ENCODE measurements at places on chromosomes 1 and 21.
A peak's percentile ranks its signal among the peaks of the same experiment; 100 is the strongest.

- DNase-seq: no peak
Measured at GRCh38 chr1:228717081-228717480, 18.2 kb upstream of the RHOU start.

DNA sequence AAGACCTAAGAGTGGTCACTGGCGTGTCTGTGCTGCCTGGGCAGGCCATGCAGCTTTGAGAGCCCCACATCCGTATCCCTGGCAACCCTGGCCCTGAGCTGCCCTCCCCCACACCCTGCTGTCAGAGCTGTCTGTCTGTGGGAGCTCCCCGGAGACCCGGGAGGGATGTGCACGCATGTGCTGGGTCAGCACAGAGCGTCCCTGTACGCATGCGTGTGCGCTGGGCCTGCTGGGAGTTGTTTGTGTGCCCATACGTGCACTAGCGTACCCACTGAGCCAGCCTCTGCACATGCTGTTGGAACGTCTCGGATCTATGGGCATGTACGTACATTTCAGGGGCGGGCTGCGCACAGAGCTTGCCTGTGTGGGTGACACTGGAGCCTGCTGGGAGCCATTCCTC, 89.3 kb downstream of the EPHB2 start:
- DNase-seq: no peak

DNA sequence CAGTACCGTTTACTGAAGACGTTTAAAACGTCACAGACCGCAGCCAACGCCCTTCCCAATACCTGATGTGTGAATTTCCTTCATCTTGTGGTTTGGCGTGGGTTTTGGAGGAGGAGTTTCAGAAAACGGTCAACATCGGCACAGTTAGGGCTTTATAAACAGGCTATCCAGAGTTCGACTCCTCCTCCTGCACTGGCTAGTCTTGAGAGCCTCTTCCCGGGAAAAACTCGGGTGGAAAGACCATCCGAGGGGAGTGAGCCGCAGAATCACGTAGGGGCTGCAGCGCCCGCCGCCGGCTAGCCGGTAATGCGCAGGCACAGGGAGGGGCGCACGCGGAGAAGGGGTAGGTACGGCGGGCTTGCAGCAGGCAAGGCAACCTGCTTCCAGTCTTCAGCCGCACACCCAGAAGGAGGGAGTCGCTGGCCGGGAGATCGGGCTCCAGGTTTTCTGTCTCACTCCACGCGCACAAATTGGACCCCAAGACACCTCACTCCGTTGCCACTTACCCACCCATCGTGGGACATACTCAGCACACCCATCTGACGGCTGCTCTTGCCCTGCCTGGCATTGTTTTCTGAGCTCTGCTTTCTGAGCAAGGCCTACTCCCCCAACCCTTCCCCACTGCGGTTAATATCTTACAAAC, 25.4 kb downstream of the SLC19A2 start:
- no peak for DNase-seq

GRCh38 chr1:180925471-180926051, 12.9 kb downstream of the KIAA1614 start:
- no peak for DNase-seq

DNA sequence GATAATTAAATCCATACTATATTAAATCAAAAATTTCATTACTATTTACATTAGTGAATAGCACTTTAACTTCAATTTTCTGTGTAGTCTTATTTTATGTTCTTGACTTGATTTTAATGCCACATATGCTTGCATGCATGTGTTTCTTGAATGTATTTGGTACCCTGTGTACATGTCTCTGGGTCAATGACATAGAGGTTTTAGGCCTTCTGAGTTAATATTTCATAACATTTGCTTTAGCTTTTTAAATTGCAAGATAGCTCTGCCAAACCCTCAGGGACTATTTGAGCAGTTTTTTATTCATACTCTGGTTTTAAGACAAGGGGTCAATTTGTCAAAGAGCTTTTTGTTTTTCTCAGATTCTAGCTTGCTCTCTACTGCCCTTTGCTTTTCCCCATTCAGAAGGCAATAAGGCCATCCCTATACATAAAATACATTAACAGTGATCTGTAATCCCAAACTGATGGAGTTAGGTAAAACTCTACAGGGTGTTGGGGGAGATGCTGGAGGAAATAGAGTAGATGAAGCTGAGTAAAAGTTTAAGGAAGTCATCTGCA, 5.0 kb downstream of the MLLT11 start:
- no peak for DNase-seq

DNA sequence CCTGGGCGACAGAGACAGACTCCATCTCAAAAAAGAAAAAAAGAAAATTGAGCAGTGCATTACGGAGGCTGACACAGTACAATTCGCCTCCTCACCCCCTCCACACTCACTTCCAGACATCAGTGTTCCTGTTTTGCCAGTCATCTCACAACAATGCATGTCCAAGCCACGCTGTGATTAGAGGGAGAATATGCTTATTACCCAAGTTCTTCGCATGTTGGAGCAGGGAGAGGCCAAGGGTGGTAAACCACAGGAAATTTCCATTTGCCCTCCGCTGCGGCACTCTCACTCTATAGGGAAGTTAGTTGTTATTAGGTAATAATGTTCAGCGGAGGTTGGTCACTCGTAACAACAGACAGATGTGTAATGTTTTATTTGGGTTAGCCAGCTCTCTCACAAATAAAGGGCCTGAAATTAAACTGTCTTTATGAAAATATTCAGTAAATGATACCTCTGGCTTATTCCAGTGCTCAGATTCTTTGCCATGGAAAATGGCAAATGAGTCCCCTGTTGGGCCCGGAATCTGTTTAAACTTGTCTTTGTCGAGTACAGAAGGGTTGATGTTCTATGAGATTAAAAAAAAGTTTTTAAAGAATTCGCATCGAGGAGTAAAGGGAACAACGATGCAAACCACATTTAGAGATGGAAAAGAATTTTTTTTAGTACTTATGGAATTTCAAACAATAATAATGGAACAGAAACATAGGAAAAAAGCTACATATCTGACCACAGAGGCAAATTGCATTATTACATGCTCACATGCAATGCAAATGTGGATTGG, 33.1 kb downstream of the KCNJ15 start:
- no peak for DNase-seq

DNA sequence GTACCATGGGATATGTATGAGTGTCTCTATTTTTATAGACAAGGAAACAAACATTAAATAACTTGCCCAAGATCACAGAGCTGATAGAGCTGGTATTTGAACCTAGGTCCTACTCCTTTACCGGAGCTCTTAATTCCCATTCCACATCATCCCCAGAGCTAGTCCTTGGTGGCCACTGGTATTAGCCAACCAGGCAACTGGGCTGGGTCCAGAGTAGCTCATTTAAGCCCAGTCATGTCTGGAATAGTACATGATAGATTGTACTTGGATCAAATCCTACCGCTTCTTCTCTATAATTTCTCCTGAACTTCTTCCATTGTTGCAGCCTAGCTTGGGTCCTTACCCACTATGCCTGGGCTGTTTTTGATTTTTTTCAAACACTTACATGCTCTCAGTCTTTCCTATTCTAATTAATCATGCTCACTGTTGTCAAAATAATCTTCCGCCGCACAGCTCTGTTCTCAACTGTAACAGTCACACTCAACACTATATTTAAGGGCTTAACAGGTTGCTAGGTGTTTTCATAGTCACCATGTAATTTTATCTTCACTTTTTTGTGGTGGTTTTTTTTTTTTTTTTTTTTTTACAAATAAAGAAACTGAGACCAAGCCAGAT, 80.2 kb downstream of the COLGALT2 start:
- DNase-seq: no peak

DNA sequence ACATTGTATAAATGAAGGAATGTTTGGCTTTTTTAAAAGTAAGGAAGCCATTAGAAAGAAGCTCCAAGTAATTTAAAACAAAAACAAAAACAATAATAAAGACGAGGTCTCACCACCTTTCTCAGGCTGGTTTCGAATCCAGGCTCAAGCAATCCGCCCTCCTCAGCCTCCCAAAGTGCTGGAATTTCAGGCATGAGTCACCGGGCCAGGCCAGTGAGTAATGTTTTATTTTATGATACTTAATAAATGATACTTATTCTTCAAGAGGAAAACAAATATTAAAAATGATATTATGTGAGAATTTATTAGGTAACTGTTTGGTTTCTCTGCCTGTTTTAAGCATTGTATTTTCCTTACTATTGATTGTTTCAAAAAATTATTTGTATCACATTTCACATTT, 201.4 kb upstream of the BRINP3 start:
- no peak for DNase-seq

DNA sequence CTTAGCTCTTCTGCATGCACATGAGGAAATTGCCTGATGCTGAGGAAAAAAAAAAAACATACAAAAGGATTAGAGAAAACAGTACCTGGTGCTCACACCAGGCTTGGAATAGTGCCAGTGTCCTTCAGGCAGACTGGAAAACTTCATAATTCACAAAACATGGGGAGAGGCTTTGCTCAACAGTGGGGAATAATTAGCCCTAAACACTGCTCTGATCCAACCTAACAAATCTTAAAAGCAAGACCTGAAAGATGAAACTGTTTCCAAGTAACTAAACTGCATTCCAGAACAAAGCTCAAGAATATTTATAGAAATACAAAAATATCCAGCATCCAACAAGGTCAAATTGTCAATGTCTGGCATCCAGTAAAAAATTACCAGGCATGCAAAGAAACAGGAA, 124.8 kb downstream of the AK5 start:
- no peak for DNase-seq

GRCh38 chr1:170068923-170069322, 5.6 kb downstream of the KIFAP3 start:
- DNase-seq: no peak

- no peak for DNase-seq
Measured at GRCh38 chr1:192131914-192132313, 26.3 kb upstream of the RGS18 start.

DNA sequence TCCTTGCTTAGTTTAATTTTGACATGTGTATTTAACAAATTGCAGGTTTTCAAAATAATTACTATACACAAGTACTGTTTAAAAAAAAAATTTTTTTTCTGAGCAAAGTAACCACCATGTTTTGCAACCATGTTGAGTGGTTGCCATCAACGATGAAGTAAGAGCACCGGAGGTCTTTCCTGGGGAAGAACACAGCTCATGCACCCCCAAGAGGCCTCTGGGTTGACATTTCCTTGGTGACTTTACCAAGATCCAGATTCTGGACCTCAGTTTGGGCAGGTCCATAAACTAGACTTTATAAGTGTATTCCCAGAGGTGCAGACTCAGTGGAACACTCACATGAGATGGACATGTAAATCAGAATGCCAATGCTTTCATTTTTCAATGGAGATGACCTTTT, 36.8 kb upstream of the RALGPS2 start:
- DNase-seq: no peak

GRCh38 chr1:96009831-96010434, 711.7 kb upstream of the PTBP2 start:
- no peak for DNase-seq

- peak; percentile 89 for DNase-seq
Measured at GRCh38 chr1:17502326-17502778, 37.1 kb upstream of the ARHGEF10L start.

- no peak for DNase-seq
Measured at GRCh38 chr1:4495809-4496208, 158.6 kb upstream of the AJAP1 start.

DNA sequence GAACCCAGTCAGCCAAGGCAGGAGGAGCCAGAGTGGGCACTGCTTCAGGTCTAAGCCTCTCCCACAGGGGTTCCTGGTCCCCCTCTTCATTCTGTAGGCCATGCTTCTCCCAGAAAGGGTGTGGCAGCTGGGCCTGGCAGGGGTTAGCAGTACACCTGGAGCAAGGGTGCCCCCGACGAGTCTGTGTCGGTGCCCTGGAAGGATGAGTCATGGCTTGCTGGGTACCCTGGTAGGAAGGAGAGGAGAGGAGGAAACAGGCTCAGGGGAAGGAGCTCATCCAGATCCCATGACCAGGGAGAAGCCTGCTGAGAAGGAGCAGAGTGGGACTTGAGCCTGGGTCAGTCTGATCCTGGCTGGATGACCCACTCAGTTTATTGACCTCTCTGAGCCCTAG, 10.3 kb downstream of the KDF1 start:
- no peak for DNase-seq

DNA sequence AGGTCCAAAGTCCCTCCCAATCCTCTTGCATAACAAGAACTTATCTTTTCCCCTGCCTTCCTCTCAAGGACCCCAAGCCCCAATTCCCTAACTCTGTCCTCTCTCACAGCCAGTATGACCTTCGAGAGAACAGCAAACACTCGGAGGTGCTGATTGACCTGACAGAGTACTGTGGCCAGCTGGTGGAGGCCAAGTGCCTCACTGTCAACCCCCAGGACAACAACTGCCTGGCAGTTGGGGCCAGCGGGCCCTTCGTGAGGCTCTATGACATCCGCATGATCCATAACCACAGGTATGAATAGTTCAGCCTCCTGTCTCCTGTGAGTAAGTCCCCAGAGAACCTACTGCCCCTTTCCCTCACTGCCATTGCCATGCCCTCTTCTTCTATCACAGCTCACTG, 29.9 kb upstream of the TMEM222 start:
- no peak for DNase-seq

GRCh38 chr1:100988121-100988520, 37.5 kb downstream of the DPH5 start:
- no peak for DNase-seq

- no peak for DNase-seq
Measured at GRCh38 chr1:29364101-29364678, 127.9 kb downstream of the PTPRU start.

- no peak for DNase-seq
Measured at GRCh38 chr1:207259391-207259790, 62.1 kb upstream of the CD55 start.

DNA sequence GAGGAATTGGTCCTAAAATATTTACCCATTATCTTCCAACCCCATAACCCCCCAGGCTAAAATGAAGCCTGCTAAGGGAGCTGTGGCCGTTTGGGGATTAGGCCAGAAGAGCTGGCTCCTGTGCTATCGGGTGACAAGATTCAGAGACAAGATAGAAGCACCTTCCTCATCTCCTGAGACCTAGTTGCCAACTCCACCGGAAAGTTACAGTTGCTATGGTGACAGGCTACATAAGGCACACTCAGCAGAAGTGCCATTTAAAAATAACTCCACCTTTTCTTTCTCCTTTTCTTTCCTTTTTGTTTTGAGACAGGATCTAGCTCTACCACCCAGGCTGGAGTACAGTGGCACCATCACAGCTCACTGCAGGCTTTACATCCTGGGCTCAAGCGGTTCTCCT, 43.6 kb upstream of the ROR1 start:
- DNase-seq: no peak

DNA sequence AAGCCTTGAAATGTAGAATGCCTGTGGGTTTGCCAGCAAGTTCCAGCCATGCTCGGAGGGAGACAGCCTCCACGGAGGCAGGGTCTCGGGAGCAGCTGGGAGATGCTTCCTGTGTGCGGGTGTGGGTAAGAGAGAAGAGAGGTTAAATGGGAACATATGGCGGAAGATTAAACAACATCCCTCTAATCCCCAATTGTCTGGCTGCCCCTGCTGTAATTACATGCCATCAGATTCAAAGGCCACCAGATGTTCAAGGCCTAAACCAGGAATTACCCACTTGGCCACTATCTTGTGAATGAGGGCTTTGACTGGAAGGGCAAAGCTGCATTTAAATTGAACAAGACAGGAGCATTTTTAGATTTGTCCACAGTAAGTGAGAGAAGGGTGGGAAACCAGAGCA, 81.4 kb upstream of the BACE2 start:
- DNase-seq: no peak

Measured in heart left ventricle (tissue), 16 donors.